ENCODE measurements at places on chromosomes 2 and 18. TPM values are rescaled to one million over a fixed set of nuclear protein-coding genes. Genes with fewer than 3 reads are reported as not detected.

Gene EDAR
- not detected for total RNA-seq

Gene SPATS2L
- 68.7 TPM for total RNA-seq

Gene OTOS
- total RNA-seq: not detected

Gene CHRNA1
- not detected for total RNA-seq

Gene PIKFYVE
- 26.1 TPM for total RNA-seq

Gene FAP
- 43.2 TPM for total RNA-seq

- DNase-seq: no peak
These were observed 1083.2 kb downstream of the SOCS6 start for GRCh38 chr18:71371951-71372605.

DNA sequence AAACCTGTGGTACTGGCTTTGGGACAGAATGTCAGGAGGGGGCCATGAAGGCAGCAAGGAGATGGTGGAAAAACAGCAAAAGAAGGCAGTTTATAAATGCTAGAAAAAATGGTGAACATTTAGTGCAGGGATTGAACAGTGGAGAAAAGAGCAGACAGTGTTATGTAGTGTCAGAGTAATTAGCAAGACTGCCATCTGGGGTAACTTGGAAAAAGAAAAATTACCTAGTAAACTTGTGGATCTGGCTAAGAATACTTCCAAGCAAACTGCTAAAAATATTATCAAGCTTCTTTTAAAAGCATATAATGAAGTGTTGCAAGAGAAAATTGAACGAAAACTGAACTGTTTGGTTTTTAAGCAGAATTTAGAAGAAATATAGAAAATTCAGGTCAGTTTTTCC, 267.8 kb downstream of the INSIG2 start:
- no peak for DNase-seq

DNA sequence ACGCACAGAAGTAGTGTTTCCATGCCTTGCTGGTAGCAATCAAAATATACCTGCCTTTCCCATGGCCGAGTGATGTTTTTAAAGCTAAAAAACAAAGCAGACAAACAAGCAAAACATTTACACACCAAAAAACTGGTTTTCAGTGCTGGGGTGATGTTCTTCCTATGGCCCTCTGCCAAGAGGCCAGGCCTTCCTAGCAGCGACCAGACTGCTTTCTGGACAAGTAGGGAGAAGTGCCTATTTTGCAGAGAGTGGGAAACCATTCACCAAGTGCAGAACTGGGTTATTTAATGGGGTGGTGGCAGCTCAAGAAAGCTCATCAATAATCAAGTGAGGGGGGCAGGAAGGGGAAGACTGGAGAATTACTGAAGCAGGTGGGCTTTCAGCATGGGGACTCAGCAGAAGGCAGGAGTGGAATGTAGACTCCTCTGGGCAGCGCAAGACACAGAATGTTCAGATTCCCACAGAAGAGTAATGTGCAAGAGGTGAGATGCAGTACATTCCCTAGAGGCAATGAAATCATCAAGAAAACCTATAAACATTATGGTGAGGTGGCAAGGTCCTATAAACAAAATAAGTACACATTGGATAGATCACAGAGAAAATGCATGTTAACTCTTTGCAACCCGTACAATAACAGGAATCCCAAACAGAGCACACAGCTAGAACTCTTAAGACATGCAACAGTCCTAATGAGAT, 44.0 kb downstream of the CPO start:
- no peak for DNase-seq

DNA sequence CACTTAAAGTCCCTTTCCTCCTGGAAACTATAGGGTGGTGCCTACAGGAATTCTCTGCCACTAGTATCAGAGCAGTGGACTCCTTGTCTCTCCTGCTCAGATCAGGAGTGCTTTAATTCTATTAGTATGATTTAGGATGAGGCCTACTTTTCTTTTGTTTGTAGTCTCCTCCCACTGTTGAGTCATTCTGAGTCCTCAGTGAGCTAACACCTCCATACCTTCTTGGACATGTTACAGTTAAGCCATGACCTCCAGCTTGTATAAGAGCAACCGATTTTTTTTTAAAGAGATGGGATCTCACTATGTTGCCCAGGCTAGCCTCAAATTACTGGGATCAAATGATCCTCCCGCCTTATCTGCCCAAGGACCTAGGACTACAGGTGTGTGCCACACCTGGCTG, 48.7 kb upstream of the OTOF start:
- DNase-seq: no peak

- DNase-seq: no peak
These were observed 5.6 kb downstream of the AAK1 start for GRCh38 chr2:69637923-69638322.

DNA sequence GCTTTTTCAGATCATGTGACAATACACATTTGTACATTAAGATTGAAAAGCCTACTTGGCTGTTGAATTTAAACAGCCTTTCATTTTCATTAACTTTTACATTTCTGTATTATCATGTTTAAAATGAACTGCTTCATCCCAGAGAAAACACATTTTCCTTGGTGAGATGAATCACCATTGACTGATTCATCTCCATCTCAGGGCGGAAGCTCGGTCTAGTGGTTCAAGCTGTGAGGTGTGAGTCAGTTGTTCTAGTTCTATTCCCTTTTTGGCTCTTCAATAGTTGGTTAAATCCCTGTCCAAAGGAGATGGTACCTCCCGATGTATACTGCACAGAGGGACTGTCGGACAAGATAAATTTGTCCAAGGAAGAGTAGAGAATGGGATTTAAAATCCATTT, 189.7 kb downstream of the ADCYAP1 start:
- no peak for DNase-seq

DNA sequence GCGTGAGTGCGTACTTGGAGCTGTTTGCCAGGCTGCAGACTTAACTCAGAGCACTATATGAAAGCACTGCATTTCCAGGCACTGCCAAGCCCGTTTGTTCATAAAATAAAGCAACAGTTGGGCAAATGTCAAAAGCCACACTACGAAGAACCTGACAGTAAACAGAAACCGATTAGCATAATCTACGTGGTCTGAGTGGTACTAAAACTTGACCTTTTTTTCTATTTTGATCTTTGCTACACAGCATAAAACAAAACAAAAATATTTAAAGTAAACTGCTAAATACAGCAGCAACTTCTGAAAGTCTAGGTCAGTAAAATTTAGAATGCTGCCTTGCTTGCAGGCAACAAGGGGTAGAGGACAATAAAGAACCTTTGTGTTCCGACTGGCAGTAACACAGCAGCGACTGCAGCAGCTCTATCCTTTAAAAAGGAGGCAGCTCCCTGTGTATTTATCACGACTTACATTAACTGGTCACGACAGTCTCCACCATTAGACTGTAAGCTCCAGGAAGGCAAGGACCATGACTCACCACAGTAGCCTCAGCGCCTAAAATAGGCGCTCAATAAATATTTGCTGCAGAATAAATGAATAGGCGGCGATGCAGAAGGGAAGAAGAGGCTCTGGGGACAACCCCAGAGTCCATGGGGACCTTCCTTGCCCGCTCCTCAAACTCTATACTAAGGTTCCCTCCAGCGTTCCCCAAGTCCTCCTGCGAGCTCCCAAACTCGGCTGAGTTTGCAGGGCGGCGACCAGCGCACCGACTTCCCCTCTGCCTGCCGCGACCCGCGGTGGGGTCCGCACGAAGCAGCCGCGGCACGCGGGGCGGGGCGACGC, 902 bp downstream of the SS18 start:
- DNase-seq: no peak

DNA sequence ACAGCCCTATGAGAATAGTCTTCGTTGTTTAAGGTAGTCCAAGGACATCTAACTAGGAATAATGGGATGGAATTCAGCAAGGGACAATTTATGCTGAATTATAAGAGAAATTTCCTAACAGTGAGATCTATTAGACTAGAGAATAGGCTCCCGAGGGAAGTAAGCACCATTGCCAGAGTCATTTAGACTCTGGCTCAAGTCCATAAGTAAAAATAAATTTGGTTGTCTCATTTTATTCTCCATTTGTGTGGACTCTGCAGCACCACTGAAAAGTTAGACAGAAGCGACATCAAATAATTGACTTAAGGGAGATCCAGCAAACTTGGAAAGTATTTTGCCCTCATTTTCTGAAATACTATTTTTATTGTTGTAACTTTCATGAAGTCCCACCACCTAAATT, 129.3 kb upstream of the SMIM21 start:
- DNase-seq: no peak

GRCh38 chr2:102509749-102510148, 36.7 kb downstream of the SLC9A4 start:
- DNase-seq: no peak

DNA sequence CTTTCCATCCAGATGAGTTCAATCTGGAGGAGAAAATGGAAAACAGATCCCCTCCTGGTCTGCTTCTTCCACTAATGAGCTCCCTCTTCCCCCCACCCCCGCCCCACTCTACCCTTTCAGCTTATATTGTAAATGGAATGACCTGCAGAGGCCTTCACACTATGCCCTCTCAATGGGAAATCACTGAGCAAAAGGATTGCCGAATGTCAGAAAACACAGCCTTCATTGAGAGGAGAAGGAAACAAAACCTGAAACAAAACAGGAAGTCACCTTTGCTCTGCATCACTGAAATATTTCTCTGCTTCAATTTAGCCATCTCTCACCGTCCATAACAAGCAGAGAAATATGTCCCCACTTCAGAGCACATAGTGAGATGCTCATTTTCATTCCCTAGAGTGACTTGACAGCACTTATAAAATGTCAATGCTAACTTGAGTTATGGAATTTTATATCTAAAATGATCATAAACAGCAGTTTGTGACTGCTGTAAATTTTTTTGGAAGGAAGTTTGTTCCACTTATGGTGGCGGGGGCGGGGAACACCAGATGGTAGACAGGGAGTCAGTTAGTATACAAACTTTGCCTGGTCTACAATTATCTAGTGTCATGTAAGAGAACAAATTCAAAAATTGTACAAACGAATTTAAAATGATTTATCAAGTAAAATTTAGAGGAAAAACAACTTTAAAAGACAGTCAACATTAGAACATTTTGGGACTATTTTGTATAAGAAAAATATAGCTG, 1.8 kb upstream of the FRZB start:
- DNase-seq: no peak

DNA sequence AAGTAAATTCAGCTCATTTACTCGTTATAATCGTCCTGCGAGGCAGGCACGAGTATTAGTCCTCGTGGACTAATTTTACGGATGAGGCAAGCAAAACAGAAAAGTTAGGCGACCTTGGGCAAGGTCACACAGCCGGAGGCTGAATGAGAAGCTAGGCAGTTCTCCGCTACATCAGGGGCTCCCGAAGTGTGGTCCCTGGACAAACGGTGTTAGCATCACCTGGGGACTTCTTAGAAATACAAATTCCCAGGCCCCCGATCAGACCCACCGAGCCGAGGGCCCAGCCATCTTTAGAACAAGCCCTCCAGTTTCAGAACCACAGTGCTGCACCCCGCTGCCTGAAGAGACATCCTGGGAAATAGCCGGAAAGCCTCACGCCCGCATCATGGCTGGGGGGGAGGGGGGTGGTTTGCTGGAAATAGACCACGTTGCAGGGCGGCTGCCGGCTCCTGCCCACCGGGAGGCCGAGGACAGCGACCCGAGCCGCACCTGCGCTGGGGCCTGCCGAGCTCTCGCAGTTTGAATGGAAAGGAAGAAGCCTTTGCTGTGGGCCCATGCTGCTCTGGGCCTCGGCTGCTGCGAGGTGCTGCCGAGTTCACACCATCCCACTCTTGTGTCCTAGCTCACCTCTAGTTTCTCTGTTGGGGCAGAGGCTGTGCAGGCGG, 72.2 kb downstream of the TFCP2L1 start:
- no peak for DNase-seq

GRCh38 chr2:197264332-197264731, 46.2 kb downstream of the ANKRD44 start:
- no peak for DNase-seq

- no peak for DNase-seq
These were observed 54.9 kb downstream of the FHOD3 start for GRCh38 chr18:36352384-36352783.

GRCh38 chr2:160646684-160647444, 153.3 kb upstream of the RBMS1 start:
- DNase-seq: no peak

- no peak for DNase-seq
These were observed 114.6 kb downstream of the LPIN1 start for GRCh38 chr2:11861044-11861443.

DNA sequence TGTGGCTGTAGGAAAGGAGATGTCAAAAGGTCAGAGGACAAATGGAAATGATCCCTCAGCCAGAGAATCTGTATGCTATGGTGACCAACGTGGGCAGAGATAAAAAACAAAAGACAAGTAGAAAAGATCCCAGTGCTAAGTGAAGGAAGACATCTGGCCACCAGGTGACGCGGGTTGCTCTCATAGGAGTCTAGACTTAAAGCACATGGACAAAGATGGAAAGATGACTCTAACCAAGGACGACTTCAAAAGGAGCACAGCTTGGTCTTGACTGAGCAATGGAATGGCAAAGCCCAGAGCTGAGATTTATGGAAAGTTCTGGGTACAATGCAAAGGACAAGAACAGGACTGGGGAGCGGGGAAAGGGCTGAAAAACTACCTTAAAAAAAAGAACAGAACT, 96.8 kb downstream of the CLIP4 start:
- no peak for DNase-seq

GRCh38 chr18:12921178-12921577, 26.6 kb upstream of the SEH1L start:
- DNase-seq: no peak
